ENCODE measurements at places on chromosomes 16 and 17.

GRCh38 chr17:50863221-50863843 is 2.8 kb downstream of the TOB1 start:
- DNase-seq: peak; percentile 60
- H3K4me3 ChIP-seq: no peak overlapping the region
- no peaks in the 10 kb centered on the region for H3K27me3 ChIP-seq

- no peak overlapping the region for H3K27ac ChIP-seq
- H3K27me3 ChIP-seq: no peaks in the 10 kb centered on the region
- no peaks in the 10 kb centered on the region for H3K36me3 ChIP-seq
- no peaks in the 10 kb centered on the region for H3K4me1 ChIP-seq
- no peak overlapping the region for H3K4me3 ChIP-seq
These were observed 339.1 kb upstream of the RBFOX1 start for GRCh38 chr16:6993544-6993943.

DNA sequence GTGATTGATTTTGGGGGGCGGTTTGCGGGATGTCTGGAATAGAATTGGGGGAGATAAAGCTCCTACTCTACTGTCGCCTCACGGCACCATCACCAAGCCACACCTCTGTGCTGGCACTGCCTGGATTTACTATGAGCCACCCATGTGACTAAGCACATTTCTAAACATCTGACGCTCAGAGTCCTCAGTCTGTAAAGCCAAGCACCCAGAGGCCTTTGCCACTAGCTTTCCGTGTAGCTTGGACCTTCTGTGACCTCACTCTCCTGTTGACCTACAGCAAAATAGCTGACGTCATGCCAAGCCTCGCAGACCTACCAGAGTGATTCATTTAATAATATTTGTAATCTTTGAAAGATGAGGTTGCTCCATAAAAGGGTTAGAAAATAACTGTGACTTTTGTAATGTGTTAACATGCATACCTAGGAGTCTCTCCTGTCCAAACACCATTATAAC is 38.5 kb upstream of the MYOCD start:
- no peaks in the 10 kb centered on the region for H3K36me3 ChIP-seq
- peak; percentile 77 for DNase-seq
- H3K4me3 ChIP-seq: no peak overlapping the region
- peaks cover 10% of the 10 kb centered on the region for H3K4me1 ChIP-seq
- peak overlapping the region; percentile 15 for H3K27ac ChIP-seq
- H3K27me3 ChIP-seq: no peaks in the 10 kb centered on the region

GRCh38 chr16:14181371-14182050 is 110.4 kb downstream of the MRTFB start:
- no peaks in the 10 kb centered on the region for H3K27me3 ChIP-seq
- no peak overlapping the region for H3K4me3 ChIP-seq
- no peak for DNase-seq
- no peak overlapping the region for H3K27ac ChIP-seq
- H3K4me1 ChIP-seq: peaks cover 28% of the 10 kb centered on the region
- no peaks in the 10 kb centered on the region for H3K36me3 ChIP-seq

DNA sequence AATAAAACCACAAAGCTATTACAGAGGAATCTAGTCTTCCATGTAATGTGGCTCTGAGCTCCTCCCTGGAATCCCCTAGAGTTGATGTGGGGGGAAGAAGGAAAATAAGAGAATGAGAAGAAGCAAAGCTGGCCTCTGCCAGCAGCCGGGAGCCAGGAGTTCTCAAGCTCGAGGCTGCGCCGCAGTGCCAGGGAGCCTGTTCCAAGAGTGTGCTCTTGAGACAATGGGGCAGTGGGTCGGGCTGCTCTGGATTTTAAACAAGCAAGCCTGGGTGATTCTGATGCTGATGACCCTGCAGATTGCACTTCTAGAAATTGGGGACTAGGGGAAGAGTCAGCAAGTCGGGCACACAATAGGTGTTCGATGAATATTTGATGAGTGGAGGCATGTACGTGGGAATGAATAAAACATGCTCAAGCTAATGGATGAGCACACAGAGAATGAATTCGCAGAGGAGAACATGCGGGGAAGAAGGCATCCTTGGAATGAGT is 119.9 kb downstream of the CMIP start:
- no peak overlapping the region for H3K4me3 ChIP-seq
- no peaks in the 10 kb centered on the region for H3K36me3 ChIP-seq
- no peak for DNase-seq
- H3K4me1 ChIP-seq: peaks cover 7% of the 10 kb centered on the region
- no peaks in the 10 kb centered on the region for H3K27me3 ChIP-seq

- H3K36me3 ChIP-seq: no peaks in the 10 kb centered on the region
- no peaks in the 10 kb centered on the region for H3K27me3 ChIP-seq
- H3K27ac ChIP-seq: no peak overlapping the region
- no peak overlapping the region for H3K4me3 ChIP-seq
- no peak for DNase-seq
These were observed 22.5 kb upstream of the SCIMP start for GRCh38 chr17:5257124-5257523.

DNA sequence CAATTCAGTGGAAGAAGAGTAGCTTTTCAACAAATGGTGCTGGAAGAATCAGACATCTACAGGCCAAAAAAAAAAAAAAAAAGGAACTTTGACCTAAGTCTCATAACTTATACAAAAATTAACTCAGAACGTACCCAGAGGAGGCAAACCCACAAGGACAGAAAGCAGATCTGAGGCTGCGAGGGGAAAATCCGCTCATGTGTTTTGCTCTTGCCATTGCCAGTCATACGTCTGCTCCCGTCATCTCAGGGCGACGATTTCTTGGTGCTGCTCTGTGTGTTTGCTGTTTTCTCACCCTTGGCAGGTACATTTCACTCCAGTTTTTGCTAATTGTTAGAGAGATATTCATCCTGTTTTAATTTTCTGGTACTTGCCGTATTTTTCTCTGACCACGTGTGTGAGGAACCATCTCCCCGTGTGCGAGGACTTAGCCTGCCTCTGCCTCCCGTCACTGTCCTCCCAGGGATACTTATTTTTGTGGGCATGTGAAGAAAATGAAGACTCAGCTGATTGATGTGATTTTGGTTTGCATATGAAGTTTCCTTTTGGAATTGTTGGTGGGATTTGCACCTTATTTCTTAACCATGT is 33.4 kb upstream of the ACSF3 start:
- no peak overlapping the region for H3K4me3 ChIP-seq
- no peaks in the 10 kb centered on the region for H3K4me1 ChIP-seq

DNA sequence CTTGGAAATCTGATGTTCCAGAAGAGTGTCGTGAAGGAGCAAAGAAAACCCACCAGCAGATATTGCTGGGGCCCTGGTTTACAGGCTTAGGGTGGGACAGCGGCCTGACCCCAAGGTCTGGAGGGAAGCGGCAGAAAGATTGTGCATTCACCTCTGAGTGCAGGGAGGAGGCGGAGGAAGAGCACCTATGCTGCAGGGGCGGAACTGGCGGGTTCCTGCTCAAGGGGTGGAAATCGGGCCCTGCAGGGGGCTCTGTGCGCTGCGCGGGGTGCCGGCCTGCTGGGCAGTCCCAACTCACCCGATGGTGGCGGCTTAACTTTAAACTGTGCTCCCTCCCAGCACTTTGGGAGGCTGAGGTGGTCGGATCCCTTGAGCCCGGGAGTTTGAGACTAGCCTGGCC is 47.5 kb downstream of the COX4I1 start:
- H3K27ac ChIP-seq: no peak overlapping the region
- DNase-seq: no peak
- no peaks in the 10 kb centered on the region for H3K36me3 ChIP-seq
- no peaks in the 10 kb centered on the region for H3K27me3 ChIP-seq
- H3K4me3 ChIP-seq: no peak overlapping the region
- peaks cover 7% of the 10 kb centered on the region for H3K4me1 ChIP-seq

DNA sequence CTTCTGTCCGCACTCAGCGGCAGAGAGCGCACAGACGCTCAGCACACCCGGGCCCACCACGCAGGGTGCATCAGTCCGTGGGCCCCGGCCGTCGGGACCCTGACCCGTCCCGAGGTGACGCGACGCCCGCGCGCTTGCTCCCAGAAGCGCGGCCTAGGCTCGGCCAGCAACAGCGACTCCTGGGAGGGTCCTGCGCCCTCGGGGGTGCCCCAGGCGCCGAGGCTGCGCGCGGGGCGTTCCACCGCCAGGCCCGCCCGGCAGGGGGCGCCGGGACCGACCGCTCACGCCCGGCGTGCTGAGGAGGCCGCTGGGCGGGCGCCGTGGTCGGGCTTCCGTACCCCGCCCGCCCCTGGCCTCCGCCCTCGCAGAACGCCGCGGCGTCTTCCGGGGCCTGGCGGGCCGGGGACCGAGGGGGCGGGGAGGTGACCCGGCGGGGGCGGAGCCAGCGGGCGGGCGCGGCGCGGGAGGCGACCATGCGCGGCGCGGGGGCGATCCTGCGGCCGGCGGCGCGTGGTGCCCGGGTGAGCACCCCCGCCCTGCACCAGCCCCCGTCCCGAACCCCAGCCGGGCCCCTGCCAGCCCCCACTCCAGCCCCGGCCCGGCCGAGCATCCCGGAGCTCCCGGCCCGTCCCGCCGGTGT is at the start of gene CISD3:
Gene CISD3, plus strand, starts transcription at position 456 of the 640 bp plus-strand sequence. Its CDS starts 18 bp downstream, at position 474.
- H3K27me3 ChIP-seq: no peaks in the 10 kb centered on the region
- peak within 1 kb of the TSS; percentile 88 for H3K4me3 ChIP-seq
- peaks cover 23% of the 10 kb centered on the region for H3K4me1 ChIP-seq
- H3K36me3 ChIP-seq: no peaks in the 10 kb centered on the region

DNA sequence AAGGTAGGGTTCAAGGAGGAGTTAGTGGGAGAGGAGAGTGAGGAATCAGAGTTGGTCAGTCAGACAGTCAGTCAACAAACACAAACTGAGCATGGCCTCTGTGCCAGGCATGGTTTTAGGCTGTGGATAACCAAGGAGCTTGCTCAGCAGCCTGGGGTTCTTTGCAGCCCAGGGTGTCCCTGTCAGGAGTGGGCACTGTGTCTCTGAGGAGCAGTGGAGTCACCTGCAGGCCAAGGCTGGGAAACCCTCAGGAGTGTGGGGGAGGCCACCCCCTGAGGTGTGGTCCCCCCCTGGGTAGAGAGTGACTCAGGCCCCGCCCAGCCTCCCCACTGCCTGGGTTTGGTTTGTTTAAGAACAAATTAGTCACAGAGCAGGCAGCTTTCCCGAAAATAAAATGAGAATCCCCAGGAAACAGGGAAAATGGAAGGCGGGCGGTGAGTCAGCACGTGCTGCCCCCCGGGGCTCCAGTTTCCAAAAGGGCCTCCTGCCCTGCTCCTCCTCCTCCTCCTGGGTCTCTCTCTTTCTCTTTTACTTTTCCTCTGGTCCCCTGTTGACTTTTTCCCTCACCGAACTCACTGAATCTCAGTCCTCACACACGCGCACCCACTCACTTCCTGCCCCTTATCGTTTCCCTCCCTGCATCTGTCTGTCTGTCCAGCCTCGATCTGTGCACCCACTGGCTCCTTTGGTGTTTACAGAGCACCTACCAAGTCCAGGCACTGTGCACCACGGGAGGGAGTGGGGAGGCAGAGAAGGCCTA is 44.3 kb downstream of the SOCS3 start:
- no peak overlapping the region for H3K4me3 ChIP-seq
- H3K4me1 ChIP-seq: peaks cover 36% of the 10 kb centered on the region
- no peaks in the 10 kb centered on the region for H3K36me3 ChIP-seq
- peak; percentile 91 for DNase-seq
- H3K27me3 ChIP-seq: no peaks in the 10 kb centered on the region
- peak overlapping the region; percentile 98 for H3K27ac ChIP-seq

- peaks cover 5% of the 10 kb centered on the region for H3K4me1 ChIP-seq
- H3K27ac ChIP-seq: no peak overlapping the region
- H3K4me3 ChIP-seq: no peak overlapping the region
- H3K27me3 ChIP-seq: no peaks in the 10 kb centered on the region
These were observed 10.1 kb downstream of the LITAF start for GRCh38 chr16:11576427-11577289.

DNA sequence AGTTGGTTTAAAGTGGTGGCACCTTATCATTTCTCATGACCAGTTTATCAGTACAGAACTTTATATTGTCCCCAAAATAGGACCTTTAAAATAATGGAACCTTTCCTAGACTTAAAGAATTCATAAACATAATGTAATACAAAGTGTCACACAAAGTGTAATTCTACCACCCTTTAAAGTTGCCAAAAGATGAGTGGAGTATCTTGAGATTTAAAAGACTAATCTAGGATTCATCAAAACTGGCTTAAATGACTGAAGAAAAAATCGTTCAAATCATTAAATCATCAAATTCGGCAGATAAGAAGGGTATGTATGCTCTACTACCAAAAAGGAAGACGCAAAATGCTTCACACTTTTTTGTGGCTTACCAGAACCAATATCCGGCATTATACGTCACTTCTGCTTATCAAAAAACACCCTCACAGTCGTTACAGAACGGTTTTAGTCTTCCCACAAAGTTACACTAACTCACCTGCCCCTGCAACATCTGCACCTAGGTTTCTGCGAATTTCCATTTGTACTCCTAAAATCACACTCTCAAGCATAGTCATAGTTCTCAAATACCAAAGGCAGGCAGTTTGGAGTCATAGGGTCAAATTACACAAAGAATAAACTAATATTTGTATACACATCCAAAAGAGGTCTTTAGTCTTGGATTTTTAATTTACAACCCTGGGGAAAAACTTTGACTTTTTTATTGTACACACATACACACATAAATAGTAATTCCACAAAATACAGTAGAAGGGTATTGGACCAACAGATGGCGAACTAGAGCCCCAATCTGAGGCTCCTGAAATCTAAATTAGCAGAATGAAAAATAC is 1.4 kb upstream of the KANSL1 start:
- H3K27ac ChIP-seq: peak overlapping the region; percentile 98
- H3K4me3 ChIP-seq: peak overlapping the region; percentile 98
- no peaks in the 10 kb centered on the region for H3K27me3 ChIP-seq
- no peaks in the 10 kb centered on the region for H3K36me3 ChIP-seq

- H3K4me3 ChIP-seq: no peak overlapping the region
- H3K27me3 ChIP-seq: no peaks in the 10 kb centered on the region
- H3K27ac ChIP-seq: peak overlapping the region; percentile 56
- no peaks in the 10 kb centered on the region for H3K36me3 ChIP-seq
- peak; percentile 48 for DNase-seq
- H3K4me1 ChIP-seq: no peaks in the 10 kb centered on the region
These were observed 19.6 kb downstream of the AKAP10 start for GRCh38 chr17:19958023-19958422.

DNA sequence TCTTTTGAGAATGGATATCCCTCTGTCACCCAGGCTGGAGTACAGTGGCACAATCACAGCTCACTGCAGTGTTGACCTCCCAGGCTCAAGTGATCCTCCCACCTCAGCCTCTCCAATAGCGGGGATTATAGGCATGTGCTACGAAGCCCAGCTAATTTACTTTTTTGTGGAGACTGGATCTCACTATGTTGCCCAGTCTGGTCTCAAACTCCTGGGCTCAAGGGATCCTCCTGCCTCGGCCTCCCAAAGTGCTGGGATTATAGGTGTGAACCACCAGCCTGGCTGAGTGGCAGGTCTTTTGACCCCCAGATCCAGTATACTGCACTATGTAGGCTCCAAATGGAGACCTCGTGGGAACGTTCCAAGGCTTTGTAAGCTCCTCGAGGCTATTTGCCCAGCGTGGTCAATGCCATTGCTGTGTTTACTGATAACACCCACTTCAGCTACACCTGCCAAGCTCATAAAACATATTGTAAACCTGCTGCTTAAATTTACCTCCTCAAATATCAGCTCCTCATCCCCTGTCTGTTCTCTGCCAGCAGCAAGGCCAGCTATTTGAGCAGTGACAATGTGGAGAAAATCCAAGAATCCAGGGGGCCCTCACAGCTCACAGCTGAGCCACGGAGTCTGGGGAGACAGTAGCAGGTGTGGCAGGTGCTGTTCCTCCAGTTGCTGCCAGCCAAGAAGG is 16.2 kb upstream of the KIFC3 start:
- H3K4me3 ChIP-seq: no peak overlapping the region
- H3K36me3 ChIP-seq: no peaks in the 10 kb centered on the region
- no peak for DNase-seq
- peaks cover 37% of the 10 kb centered on the region for H3K4me1 ChIP-seq
- H3K27me3 ChIP-seq: no peaks in the 10 kb centered on the region

GRCh38 chr17:73757420-73757819 is 113.2 kb upstream of the SDK2 start:
- no peaks in the 10 kb centered on the region for H3K36me3 ChIP-seq
- no peak for DNase-seq
- H3K27me3 ChIP-seq: peaks cover 6% of the 10 kb centered on the region
- H3K27ac ChIP-seq: no peak overlapping the region
- no peaks in the 10 kb centered on the region for H3K4me1 ChIP-seq
